ENCODE measurements at places on chromosomes 1 and 21.

DNA sequence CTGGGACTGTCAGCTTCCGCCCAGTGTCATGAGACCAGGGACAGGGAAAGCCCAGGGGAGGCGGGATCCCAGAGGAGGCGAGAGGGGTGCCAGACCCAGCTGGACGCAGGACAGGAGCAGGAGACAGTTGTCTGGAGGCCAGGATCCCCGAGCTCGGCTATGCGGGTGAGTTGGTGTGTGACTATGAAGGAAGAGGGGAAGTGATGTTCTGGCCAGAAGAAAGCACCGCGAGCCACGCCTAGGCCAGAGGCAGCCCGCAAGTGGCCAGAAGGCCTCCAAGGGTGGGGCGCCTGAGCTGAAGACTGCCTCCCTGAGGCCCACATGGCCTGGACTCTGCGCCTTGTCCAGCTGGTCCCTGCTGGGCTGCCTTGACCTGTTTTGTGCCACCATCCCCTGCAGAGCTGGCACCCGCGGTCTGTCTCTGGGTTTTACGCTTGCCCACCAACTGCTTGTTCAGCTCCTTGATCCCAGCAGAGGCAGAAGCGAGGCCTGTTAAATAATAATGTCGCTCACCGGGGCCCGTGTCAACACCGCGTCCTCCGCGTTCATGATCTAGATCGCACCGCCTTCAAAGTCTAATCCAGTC lies 85.2 kb upstream of the ACTL8 start:
- DNase-seq, result no peak

- DNase-seq, result no peak
These were observed 934 bp downstream of the SCP2 start for GRCh38 chr1:52928015-52928404.

DNA sequence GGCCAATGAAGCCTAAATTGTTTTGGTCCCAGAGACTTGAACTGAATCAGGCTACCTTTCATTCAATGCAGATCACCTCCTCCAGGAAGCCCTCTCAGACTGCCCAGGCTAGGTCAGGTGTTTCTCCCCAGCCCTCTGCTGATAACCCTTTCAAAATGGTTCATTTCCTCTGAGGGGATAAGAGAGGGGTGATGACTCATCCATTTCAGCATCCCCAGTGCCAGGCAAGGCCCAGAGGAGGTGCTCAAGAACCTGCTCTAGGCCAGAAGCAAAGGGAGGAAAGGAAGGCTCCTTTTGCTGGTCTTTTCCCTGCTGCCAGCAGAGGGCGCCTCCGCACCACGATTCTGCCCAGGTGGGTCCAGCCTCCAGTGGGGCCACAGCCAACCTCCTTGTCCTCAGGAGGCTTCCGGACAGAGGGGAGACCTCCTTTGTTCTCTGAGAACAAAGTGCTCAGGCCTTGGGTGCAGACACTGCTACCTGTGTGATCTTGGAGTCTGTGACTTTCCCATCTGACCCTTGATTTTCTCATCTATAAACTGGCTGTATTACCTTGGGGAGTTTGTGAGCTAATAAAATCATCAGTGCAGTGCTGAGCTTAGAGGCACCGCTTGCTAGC lies 45.3 kb upstream of the ARHGEF10L start:
- DNase-seq, result peak; percentile 96

DNA sequence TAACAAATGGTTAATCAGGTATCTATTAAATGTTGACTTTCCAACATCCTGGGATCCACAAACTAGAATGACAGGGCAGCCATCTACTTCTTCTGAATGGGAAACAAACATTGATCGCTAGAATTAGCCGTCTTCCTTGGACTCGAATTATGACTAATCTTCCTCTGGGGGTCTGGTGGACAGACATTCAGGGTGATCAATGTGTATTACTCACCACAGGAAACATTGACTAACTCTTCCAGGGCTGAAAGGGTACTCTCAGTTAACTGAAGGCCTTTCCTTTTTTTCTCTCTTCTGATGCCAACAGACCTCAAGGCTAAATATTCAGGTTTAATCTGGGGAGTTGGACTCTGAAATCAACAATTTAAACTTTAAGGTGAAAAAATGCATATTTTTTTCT lies 9.5 kb downstream of the NOL9 start:
- no peak for DNase-seq

DNA sequence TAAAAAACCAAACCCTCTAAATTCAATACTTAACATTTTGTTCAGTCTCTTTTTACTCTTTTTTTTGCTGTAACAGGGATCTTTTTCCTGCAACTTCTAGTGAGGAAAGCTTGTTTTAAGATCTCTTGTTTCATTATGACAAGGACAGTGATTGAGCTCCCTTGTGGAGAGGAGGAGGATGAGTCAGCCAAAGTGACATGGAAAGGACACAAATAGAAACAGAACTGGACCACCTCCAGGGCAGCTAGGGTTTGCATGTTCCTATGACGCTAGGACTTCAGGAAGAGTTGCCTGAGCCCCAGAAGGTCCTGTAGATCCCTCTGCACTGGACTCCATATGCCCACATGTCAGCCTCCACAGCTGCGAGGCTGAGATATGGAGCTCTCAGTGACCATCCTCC lies 212.6 kb upstream of the FAM78B start:
- DNase-seq, result no peak

- peak; percentile 49 for DNase-seq
These were observed at the start of gene RGL1 for GRCh38 chr1:183804916-183805841. Gene RGL1 (plus strand): TSS chr1:183805120. CDS start chr1:183805298, 178 bp downstream.

DNA sequence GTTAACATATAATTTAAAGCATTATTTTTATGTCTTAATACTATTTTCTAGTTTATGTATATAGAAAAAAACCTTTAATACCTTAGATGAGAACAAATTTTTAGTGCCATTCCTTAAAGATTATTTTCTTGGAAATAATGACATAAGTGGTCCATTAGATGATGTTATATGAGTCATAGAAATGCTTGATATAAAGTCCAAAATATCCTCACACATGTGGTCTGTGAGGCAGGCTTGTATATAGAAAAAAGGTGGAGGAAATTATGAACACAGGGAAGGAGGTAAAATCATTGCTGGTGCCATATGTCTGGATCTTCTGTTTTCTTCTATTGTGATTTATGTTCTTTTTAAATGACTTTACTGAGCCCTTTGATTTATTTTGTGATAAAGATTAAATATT lies 79.3 kb downstream of the MAP3K7CL start:
- no peak for DNase-seq

DNA sequence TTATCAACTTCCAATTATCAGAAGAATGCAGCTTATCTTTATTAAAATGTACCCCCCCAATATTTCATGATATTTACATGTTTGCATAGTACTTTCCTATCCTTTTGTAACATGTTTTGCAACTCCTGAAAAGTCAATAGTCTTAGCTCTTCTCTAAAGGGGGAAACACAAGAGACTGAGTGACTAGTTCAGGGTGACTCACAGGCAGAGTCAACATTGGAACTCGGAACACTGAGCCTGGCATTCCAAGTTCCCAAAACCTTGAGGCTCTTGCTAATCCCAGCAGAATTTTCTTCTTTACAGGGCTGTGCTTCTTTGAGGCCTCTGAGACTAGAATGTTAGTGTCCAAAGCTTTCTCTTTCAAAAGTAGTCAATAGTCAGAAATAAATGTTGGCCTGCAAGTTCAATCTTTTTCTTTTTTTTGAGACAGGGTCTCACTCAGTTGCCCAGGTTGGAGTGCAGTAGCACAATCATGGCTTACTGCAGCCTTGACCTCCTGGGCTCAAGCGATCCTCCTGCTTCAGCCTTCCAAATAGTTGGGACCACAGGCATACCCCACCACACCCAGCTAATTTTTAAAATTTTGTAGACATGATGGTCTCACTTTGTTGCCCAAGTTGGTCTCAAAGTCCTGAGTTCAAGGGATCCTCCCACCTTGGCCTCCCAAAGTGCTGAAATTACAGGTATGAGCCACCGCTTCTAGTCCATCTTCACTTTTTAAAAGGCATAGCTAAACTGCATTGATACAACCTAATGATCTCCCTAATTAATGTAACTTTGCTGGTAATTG lies 37.5 kb downstream of the ZNF281 start:
- DNase-seq, result no peak

GRCh38 chr1:27868932-27869718 lies 3.2 kb upstream of the THEMIS2 start:
- peak; percentile 32 for DNase-seq

GRCh38 chr21:33300701-33301631 lies 23.8 kb upstream of the IFNAR1 start:
- no peak for DNase-seq

DNA sequence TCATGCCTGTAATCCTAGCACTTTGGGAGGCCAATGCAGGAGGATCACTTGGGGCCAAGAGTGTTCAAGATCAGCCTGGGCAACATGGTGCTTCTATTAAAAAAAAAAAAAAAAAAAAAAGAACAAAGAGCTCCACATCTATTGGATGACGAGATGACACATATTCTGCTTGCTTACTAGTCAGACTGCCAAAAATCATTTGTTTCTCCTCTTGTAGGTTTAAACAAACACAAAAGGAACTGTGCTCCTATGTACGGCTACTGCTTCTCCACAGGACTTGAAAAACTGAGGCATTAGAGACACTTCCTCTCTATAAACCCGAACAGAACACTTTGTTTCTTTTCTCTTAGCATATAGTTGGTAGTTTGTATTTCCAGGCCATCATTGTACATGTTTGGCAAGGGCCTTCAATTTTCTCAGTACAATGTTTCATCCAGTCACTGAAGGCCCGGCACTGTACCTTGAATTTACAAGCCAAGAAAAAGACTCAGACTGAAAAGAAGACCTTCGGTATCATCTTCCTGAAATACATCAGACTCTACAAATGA lies 6.0 kb downstream of the TRIT1 start:
- DNase-seq, result no peak

- no peak for DNase-seq
These were observed 5.9 kb downstream of the RGS16 start for GRCh38 chr1:182598296-182598695.

DNA sequence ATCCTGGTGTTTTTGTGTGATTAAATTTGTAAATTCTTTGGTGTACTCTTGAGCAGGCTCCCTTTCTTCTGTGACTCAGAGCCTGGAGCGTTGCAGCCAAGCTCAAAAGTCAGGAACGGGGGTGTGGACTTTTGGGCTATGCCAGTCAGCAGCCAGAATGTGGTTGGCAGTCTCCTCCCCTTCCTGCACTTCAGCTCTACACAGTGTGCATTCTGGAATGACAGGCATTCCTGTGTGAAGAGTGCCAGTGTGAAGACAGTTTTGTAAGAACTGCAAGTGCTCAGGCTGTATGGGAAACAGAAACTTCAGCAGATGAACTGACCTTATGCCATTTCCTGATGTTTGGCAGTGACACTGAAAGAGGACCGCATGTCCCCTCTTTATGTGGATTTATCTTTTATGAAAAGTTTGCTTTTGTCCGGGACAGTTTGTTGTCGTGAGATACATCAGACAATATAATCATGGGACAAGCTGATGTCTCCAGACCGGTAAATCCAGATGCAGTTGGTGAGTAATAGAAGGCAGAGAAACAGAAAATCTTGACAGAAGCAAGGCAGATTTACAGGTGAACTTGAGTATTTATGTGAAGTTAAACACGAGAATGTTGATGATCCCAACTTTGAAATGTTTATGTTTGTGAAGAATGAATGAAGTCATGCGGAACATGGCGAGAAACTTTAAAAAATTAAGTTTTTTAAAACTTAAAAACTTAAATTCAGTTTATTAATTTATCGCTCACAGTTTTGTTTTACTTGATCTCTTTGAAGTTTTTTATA lies 67.7 kb upstream of the RCC1 start:
- peak; percentile 42 for DNase-seq

GRCh38 chr21:36909901-36910561 lies 56.4 kb downstream of the HLCS start:
- DNase-seq, result no peak

DNA sequence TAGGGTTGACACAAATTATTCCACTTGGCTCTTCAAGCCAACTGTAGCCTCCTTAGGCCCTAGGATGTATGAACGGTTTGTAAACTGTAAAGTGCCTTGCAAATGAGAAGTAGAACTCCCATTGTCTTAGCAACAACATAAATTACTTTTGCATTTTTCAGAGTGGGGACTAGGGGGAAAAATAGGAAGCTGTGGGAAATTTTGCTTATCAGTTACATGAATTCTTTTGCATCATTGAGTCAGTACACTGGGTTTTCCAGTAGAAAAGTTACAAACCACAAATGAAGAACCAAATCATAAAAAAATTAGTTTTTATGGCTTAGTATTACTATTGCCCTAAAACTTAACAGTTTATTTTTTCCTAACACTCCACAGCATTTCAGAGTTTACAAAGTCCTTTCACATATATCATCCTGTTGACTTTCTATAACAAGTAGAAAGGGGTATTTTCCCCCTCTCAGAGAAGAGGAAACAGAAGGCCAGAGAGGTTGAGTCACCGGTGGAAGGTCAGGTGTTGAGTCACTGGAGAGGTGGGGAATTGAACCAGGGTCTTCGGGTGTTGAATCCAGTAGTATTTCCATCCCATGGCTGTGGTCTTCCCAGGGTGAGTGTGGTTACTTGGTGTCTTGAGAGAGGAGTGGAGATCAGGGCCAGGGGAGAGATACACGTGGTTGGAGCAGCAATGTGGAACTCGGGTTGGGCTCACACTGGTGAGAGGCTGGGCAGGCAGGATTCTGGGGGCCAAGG lies 71.9 kb upstream of the USP24 start:
- DNase-seq, result no peak

DNA sequence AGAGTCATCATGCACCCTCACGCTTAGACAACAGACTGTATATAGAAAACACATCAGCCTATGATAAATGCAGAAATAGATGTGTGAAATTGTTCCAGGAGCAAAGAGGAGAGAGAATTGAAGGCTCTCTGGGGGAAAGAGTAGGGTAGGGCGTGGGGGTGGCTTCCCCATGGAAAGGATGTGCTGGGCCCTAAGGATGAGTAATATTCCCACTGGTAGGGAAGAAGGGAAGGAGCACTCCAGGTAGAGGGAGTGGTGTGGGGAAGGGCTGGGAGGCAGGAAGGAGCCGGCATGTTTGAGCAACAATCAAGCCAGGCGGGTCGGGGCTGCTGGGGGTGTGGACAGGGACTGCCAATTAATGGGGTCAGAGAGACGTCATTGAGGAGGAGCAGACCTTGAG lies 10.1 kb upstream of the DISP3 start:
- no peak for DNase-seq

- peak; percentile 56 for DNase-seq
These were observed 5.1 kb downstream of the KRTAP22-1 start for GRCh38 chr21:30605968-30606367.

DNA sequence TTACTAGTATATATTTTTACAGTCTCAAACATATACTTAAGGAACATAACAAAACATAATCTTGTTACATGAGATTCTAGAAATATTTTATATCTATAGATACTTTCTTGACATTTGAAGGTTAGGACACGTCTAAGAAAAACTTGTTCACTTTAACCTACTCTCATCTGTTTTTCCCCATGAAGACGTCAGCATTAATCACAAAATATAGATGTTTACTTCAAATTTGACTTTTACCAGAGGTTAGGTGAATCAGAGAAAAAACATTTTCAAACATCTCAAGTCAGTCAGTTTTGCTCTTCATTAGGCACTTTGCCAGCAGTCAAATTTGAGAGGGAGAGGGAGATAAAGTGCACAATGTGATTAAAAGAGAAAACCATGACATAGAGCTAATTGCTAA lies 47.7 kb downstream of the BRINP3 start:
- no peak for DNase-seq

DNA sequence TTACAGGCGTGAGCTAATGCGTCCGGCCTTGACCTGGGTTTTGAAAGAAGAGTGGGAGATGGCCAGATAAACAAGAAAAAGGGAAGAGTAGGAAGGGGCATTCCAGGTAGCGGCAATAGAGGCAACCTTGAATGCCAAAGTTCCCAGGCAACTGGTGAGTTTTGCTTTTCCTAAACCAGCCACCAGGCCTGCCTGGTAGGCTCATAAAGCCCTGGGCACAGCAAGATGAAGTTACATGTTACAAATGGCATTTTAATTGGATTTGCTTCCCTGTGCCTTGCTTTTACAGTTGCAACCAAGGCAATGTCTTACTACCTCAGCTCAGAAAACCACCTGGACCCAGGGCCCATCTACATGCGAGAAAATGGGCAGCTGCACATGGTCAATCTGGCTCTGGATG lies 5.5 kb downstream of the LRRC42 start:
- no peak for DNase-seq
